ENCODE measurements at places on chromosomes 5 and 9.
A peak's percentile ranks its signal among the peaks of the same experiment; 100 is the strongest.

DNA sequence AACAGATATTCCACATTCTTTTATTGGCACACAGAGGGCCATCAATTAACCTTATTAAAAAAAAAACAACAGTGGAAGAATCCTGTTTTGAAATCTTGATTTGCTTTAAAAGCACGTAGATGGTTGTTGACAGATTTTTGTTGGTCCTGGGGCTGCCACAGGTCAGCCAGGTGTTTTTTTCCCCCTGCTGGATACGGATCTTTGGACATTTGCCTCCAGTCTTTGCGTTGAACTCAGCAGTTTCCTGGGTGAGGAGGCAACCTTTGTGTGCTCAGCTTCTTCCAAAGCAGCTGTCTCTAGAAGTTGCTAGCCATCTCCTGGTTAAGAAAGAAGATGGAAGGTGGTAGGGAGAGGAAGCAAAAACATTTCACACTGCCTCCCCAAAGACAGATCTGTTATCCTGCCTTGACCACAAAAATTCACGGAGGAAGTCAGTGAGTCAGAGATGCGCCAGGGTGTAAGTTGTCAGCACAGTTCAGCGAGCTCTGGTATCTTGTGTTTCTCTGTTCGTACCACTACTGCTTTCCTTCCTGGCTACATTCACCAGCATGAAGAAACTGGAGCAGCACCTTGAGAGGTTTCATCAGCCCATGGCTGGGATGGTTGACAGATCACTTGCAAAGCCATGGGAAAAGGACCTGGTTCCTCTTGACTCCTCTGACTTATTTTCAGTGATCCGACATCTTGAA, 207.3 kb downstream of the ARHGAP26 start:
- peak; percentile 95 for DNase-seq

DNA sequence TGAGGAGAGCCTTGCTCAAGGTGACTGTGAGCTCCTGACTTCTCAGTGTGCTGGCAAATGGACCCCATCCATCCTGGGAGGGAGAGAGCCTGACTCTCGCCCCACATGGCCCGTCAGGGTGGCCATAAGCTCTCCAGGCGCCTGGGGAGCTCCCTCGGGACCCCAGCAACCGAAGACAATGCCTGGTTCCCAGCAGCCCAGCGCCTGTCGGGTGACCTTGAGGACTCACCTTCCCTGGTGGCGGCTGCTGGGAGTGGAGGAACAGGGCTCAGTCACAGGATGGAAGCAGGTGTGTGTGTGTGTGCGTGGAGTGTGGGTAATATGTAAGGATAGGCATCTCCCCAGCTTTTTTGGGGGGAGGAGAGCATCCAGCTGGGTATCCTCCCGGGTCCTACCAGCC, 190.3 kb downstream of the MELK start:
- no peak for DNase-seq

- DNase-seq: peak; percentile 14
Observed at GRCh38 chr5:61625681-61626621, 293.9 kb downstream of the ZSWIM6 start.

DNA sequence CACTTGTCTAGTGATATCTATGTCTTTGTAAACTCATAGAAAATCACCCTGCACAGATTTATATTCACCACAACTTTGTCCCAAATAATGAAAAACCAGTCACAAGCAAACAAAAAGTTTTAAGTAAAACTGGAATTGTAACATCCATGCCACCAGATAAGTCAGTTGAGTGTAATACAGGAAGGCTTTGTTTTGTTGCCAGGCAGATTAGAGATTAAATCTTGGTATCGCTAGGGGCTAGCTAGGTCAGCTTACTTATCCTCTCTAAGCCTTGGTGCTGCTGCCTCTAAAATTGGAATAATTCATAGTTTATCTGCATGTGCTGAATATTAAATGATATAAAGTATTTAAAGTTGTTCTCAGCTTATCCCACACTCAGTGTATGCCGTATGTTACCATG, 1062.5 kb downstream of the CDH9 start:
- DNase-seq: no peak

DNA sequence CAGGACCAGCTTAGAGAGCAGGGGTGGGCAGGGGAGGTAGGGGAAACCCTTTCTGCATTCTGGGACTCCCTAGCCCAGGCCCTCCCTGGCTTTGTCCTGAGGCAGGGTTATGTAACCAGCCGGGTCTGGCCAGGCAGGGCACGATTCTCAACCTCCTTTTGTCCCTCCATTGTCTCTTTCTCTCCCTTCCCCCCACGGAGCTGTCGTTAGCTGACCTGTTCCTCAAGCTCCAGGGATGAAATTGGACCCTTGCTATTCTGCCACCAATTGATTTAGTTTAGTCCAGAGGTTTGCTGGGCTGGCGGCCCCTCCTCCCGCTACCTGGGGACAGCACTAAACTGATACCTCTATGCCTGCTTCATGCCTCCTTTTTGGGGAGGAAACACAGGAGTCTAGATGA, 9.4 kb upstream of the NDST1 start:
- DNase-seq: no peak

GRCh38 chr5:163789870-163790269, 284.5 kb downstream of the MAT2B start:
- no peak for DNase-seq

GRCh38 chr9:21357479-21358460, 7.1 kb upstream of the IFNA6 start:
- DNase-seq: peak; percentile 87

GRCh38 chr5:153299891-153300290, 190.6 kb upstream of the GRIA1 start:
- no peak for DNase-seq

- DNase-seq: peak; percentile 11
Observed at GRCh38 chr5:126449751-126450271, 26.6 kb downstream of the GRAMD2B start.

DNA sequence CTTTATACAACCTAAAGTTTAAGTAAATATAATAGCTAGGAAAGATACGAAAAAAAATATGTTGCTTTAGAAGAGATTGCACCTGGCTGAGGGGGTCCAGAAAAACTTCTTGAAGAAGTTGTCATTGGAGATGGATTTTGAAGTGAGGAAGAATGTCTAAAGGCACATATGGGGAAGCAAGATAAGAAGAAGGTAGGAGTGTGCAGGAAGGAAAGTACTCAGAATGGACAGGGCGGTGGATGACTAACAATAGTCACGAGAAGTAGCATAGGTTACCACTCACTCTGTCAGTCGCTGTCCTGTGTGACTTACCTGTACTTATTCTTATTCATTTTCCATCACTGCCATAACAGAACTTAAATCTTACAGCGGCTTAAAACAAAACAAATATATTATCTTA, 251.6 kb downstream of the GRIA1 start:
- DNase-seq: no peak

GRCh38 chr5:167451076-167451475, 840.4 kb upstream of the WWC1 start:
- no peak for DNase-seq

DNA sequence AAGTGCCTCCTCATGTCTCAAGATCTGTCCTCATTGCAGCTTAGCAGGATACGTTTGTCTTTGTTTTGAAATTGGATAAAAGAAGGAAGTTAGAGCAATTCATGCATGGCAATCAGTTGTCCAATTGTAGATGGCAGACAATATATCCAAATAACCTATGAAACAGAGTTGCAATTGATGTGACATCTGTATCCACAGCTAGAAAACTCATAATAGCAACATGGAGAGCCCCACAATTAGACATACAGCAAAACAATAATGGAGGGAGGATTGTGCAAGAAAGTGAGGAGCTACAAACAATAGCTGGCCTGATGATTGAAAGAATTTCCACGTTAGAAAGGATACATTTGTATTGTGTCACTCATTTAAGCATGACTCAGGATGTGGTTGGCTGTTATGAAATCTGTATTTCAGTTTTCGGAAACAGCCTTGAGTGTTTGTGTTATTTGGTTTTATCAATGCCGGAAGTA, 132.0 kb downstream of the FAM174A start:
- peak; percentile 95 for DNase-seq

GRCh38 chr5:82593481-82593880, 315.3 kb upstream of the RPS23 start:
- no peak for DNase-seq

DNA sequence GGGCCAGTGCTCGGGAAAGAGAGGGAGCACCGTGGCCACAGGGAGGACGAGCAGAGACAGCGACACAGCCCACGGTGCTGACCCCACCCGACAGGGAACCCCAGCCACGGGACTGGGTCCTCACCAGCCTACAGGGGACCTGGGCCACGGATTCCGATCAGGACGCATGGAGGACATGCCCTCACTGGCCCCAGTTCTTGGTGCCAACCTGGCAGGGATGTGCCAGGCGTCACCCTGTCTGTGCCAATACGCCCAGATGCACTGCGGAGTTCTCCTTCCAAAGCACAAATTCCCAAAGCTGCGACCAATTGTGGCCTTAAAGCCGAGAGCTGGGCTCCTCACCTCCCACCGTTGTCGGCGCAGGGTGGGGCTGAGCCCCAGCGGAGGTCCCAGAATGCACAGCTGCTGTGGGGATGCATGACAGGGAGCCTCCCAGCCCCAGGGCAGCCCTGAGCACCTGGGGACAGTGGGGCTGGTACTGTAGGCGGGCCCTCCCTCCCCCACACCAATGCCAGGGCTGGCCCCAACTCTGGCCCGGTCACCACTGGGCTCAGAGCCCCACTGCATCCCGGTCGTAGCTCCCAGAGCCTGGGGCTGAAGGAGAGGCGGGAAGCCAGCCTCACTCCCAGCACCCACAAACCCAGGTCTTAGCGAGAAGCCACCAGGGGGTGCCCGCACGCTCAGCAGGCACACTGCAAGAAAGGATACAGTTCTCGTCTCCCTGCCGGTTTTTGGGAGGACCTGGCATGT, 44.2 kb downstream of the NKD2 start:
- no peak for DNase-seq

GRCh38 chr5:157068785-157069184, 9.9 kb upstream of the HAVCR1 start:
- peak; percentile 41 for DNase-seq

DNA sequence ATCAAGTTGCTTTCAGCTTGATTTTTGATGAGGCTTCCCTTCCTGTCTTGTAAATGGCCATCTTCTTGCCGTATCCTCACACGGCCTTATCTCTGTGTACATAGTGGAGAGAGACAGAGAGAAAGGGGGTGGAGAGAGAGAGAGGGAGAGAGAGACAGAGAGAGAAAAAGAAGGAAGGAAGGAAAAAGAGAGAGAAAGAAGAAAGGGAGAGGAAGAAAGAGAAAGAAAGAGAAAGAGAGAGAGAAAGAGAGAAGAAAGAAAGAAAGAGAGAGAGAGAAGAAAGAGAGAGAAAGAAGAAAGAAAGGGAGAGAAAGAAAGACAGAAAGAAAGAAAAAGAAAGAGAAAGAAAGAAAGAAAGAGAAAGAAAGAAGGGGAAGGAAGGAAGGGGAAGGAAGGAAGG, 46.6 kb downstream of the ITGA1 start:
- DNase-seq: no peak

- peak; percentile 83 for DNase-seq
Observed at GRCh38 chr5:14492331-14492964, 89.1 kb upstream of the OTULINL start.

GRCh38 chr5:167426501-167426900, 864.9 kb upstream of the WWC1 start:
- no peak for DNase-seq

DNA sequence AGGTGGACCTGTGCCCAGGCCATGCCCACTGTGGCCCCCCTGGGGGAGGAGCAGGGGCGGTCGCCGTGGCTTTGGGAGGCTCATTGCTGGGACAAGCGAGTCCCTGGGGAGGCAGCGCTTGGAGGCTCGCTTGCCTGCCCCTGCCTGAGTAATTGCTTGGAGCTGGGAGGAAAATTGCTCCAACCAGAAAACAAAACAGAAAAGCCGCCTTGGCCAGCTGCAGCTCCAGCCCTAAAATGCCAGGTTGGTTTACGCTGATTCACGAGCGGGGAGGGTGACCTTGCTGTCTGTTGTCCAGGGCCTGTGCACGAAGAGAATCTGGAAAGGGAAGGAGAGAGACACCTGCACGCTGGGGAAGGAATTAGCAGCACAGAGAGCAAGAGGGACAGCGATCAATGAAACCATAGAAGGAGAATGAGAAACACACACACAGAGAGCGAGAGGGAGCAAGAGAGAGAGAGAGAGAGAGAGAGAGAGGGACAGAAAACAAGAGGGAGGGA, 25.3 kb downstream of the NTNG2 start:
- DNase-seq: no peak

DNA sequence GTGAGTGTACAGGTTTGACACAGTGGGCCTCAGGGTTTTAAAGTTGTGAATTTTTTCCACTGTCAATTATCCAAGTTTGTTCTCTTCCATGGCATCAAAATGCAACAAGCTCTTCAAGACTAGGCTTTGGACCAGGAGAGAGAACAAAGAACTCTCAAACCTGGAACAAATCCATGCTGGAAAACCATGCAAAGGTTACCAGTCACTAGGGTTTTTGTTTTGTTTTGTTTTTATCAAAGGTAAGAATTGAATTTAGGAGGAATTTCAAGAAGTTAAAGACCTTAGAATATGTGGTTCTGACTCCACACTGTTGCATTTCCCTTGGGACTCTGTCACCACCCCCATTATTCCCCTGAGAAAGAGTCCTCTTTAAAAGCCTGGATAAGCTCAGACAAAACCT, 191.1 kb upstream of the PIK3R1 start:
- DNase-seq: no peak

DNA sequence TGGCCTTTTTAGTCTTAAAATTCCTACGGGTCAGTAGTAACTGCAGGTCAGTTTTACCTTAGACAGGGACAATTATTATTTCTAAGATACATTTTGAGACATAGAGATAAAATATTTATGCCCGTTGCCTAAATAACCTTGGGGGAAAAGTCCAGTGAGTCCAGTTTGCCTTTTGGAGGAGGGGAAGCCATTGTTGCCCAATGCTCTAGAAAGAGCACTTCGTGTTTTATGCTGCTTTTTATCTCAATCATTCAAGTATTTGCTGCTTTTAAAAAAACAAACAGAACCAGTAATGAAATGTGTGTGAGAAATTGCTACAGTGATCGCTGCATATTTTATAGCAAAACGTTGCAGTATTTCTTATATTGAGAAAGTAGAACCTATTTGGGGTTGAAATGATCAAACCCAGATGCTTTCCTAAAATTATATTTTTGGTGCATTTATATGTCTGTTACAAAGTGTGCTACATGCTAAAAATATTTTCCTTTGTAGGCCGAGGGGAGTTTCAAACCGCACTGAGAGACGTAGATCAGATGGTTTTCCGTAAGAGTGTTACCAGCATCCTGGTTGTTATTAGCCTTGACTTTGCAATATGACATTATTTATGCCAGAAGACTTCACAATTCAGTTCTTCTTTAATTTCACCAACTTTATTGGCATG, 266.8 kb downstream of the AOPEP start:
- DNase-seq: no peak

GRCh38 chr9:130199605-130200004, 27.4 kb downstream of the NCS1 start:
- DNase-seq: no peak

- DNase-seq: no peak
Observed at GRCh38 chr9:90343366-90343765, 299.3 kb downstream of the DIRAS2 start.

DNA sequence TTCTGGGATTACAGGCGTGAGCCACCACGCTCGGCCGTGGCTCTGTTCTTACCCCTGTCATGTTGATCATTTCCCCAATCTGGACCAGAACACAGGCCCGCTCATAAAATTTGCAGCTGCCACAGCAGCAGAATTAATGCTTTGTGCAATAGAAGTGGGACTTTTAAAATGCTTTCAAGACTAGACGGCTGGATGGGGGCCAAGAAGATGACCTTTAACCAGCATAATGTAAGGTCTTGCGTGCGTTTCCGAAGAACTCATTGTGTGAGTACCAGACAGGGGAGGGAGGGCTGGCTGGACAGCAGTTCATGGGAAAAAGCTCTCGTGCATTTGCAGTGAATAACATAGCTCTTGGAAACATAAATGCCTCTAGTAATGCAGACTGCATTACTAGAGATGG, 3.5 kb upstream of the WDR38 start:
- no peak for DNase-seq

Data from MV-4-11 (cell line).